ENCODE measurements at places on chromosomes 4 and X. TPM values are rescaled to one million over a fixed set of nuclear protein-coding genes. Genes with fewer than 3 reads are reported as not detected.

The SH3TC1 gene
- 43.1 TPM for polyA plus RNA-seq

The TMEM156 gene
- polyA plus RNA-seq, result 1.8 TPM

The DDIT4L gene
- polyA plus RNA-seq, result 15.2 TPM

The RPS6KA6 gene
- polyA plus RNA-seq, result 4.7 TPM

The INTU gene
- 2.6 TPM for polyA plus RNA-seq

- H3K4me3 ChIP-seq, result no peak overlapping the region
- H3K4me1 ChIP-seq, result peaks cover 2% of the 10 kb centered on the region
- peaks cover 3% of the 10 kb centered on the region for H3K27me3 ChIP-seq
- H3K36me3 ChIP-seq, result no peaks in the 10 kb centered on the region
- no peak overlapping the region for H3K27ac ChIP-seq
Measured at GRCh38 chrX:10174810-10175209, 18.0 kb downstream of the CLCN4 start.

- H3K36me3 ChIP-seq, result peaks cover 5% of the 10 kb centered on the region
- DNase-seq, result no peak
- H3K4me1 ChIP-seq, result no peaks in the 10 kb centered on the region
- no peak overlapping the region for H3K4me3 ChIP-seq
- H3K27me3 ChIP-seq, result no peaks in the 10 kb centered on the region
- H3K27ac ChIP-seq, result no peak overlapping the region
Measured at GRCh38 chrX:23720117-23720677, 22.9 kb downstream of the ACOT9 start.

- peak; percentile 53 for DNase-seq
- no peak overlapping the region for H3K27ac ChIP-seq
- no peak overlapping the region for H3K4me3 ChIP-seq
- no peaks in the 10 kb centered on the region for H3K36me3 ChIP-seq
Measured at GRCh38 chrX:97294041-97294440, 410.3 kb downstream of the RPA4 start.

DNA sequence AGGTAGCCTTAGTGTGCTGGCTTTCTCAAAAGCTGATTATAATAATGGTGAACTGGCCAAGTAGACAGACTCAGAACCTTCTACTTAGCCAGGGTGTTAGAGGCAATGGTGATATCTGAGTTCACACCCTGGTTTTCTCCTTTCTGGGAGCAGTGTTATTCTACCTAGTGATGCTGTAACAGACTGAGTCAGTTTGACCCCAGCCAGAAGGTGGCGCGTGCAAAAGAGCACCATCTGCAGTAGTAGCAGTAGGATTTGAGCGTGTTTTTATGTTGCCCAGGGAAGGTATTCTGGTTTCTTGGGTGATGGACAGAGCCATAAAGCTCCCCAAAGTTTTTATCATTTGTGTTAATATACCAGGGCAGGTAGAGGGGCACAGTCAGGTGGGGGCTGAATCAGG lies 143.8 kb upstream of the CPXCR1 start:
- no peak overlapping the region for H3K4me3 ChIP-seq
- H3K27ac ChIP-seq, result no peak overlapping the region
- H3K36me3 ChIP-seq, result no peaks in the 10 kb centered on the region
- H3K27me3 ChIP-seq, result no peaks in the 10 kb centered on the region
- no peaks in the 10 kb centered on the region for H3K4me1 ChIP-seq

DNA sequence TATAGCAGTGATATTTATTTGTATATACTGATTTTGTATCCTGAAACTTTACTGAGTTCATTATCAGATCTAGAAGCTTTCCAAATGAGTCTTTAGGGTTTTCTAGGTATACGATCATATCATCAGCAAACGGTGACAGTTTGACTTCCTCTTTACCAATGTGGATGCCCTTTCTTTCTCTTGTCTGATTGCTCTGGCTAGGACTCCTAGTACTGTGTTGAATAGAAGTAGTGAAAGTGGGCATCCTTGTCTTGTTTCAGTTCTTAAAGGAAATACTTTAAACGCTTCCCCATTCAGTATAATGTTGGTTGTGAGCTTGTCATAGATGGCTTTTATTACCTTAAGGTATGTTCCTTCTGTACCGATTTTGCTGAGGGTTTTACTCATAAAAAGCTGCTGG lies 37.5 kb downstream of the CBR4 start:
- no peak for DNase-seq
- H3K4me1 ChIP-seq, result no peaks in the 10 kb centered on the region
- peaks cover 11% of the 10 kb centered on the region for H3K36me3 ChIP-seq
- H3K27me3 ChIP-seq, result no peaks in the 10 kb centered on the region
- H3K4me3 ChIP-seq, result no peak overlapping the region

- no peak overlapping the region for H3K27ac ChIP-seq
- no peaks in the 10 kb centered on the region for H3K27me3 ChIP-seq
- H3K36me3 ChIP-seq, result no peaks in the 10 kb centered on the region
- no peaks in the 10 kb centered on the region for H3K4me1 ChIP-seq
- DNase-seq, result no peak
Measured at GRCh38 chr4:172018358-172018757, 205.2 kb downstream of the GALNTL6 start.

DNA sequence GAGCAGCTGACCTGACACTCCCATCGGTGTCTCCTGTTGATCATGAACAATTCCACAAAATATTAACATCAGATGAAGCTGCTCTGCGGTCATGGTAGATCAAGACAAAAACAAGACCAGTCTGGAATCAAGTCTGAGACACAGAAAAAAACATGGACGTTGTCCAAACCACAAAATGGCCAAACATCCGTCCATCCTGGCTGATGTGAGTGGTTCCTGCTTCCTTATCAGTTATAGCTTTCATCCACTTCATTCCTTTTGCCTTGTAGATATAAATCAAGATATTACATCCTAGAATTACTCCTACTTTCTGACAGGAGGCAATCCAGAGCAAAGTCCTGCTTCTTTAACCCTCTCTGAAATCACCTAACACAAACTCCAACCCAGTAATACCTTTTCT lies 28.8 kb upstream of the PCSK1N start:
- no peaks in the 10 kb centered on the region for H3K4me1 ChIP-seq
- H3K27ac ChIP-seq, result no peak overlapping the region
- no peak overlapping the region for H3K4me3 ChIP-seq
- peak; percentile 8 for DNase-seq

- no peak for DNase-seq
- peaks cover 4% of the 10 kb centered on the region for H3K4me1 ChIP-seq
- H3K27ac ChIP-seq, result no peak overlapping the region
- H3K36me3 ChIP-seq, result no peaks in the 10 kb centered on the region
Measured at GRCh38 chr4:145907812-145908211, 30.8 kb downstream of the ZNF827 start.

DNA sequence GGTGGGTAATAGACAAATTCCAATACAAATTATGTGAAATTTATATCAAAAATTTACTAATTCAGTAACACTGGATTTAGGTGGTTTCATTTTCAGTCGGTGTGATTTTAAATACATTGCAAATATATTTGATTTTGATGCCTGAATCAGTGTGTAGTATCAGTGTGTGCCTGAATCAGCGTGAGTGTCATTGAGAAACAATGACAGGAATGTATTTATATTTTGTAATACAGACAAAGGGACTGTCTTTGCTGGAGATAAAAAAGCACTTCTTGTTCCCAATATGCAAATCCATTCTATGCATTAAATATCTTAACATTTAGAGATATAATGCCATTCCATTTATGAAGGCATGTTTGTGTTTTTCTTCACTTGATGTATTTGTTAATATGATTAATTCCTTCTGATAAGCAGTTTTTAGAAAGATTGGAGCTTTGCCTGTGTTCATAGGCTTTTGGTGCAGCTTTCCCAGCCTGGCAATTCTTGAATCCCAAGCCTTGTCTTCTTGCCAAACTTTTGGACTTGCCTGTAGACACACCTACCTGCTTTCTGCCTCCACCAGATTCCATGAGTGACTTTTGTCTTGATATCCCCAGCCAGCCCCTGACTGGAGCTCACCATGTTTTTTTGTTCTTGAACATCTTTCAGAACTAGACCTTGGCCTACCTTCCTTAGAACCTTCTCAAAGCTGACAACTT lies 243.8 kb downstream of the ADGRL3 start:
- DNase-seq, result no peak
- no peak overlapping the region for H3K4me3 ChIP-seq
- no peaks in the 10 kb centered on the region for H3K27me3 ChIP-seq
- H3K27ac ChIP-seq, result no peak overlapping the region
- H3K4me1 ChIP-seq, result no peaks in the 10 kb centered on the region

DNA sequence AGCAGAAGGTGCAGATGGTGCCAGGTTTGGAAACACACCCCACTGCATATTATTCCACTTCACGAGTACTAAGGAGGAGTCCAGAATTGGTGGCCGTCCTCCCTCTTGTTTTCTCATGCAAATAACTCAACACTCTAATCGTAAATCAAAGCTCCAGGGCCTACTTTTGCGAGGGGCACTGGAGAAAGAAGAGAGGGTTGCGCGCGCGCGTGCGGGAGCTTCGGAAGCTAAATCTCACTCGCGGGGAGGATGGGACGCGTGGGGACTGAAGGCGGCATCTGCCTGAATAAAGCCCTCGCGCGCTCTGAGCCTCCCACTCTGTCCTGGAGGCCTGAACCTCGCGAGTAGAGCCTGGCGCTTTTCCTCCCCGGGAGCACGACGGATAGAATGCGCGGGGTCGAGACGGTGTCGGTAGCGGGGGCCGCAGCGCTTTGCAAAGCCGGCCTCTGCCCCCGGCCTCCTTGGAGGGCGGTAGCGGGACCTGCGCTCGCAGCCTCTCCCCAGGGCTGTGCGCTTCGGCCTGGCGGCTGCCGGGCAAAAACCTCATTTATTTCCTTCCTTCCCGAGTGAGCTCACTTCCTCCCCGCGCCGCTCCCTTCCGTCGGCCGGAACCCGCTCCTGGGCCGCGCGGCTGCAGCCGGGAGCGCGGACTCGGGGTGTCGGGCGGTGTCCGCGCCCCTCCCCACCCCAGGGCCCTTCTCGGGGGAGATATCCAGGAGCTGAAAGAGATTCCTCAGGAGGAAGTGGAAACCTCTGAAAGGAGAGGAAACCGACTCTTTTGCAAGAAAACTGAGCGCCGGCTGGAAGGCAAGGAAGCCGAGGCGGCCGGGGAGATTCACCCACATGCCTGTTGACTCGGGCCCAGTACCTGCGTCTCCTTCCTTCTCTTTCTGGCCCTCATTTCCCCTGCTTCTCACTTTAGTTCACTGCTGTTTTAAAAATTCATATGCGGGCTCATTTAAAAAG lies 20.7 kb downstream of the HAND2 start:
- no peaks in the 10 kb centered on the region for H3K4me1 ChIP-seq
- peak overlapping the region; percentile 43 for H3K4me3 ChIP-seq
- DNase-seq, result peak; percentile 82
- H3K27ac ChIP-seq, result no peak overlapping the region

- H3K4me1 ChIP-seq, result no peaks in the 10 kb centered on the region
- H3K27ac ChIP-seq, result no peak overlapping the region
- H3K27me3 ChIP-seq, result no peaks in the 10 kb centered on the region
- no peaks in the 10 kb centered on the region for H3K36me3 ChIP-seq
- no peak for DNase-seq
Measured at GRCh38 chr4:168384437-168385141, 66.0 kb upstream of the DDX60 start.

DNA sequence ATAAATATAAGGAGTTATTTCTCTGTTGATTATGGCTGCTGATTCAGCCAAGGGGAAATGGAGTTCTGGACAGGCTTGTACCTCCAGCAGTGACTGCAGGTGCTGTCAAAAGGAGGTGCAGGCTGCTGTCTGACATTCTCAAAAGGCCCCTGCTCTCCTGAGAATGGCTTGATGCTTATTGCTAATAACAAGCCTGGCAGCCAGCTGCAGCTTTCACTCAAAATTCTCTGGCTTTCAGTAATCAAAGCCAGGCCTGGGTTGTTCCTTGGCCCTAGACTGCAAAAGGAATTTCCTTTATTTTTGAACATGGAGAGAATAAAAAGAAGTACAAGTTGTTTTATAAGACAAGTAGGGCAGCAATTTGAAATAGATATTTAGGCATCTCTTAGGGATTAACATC lies 575.9 kb downstream of the MID1IP1 start:
- H3K36me3 ChIP-seq, result no peaks in the 10 kb centered on the region
- no peak overlapping the region for H3K4me3 ChIP-seq
- peaks cover 7% of the 10 kb centered on the region for H3K27me3 ChIP-seq
- no peak for DNase-seq
- H3K27ac ChIP-seq, result no peak overlapping the region
- H3K4me1 ChIP-seq, result no peaks in the 10 kb centered on the region

DNA sequence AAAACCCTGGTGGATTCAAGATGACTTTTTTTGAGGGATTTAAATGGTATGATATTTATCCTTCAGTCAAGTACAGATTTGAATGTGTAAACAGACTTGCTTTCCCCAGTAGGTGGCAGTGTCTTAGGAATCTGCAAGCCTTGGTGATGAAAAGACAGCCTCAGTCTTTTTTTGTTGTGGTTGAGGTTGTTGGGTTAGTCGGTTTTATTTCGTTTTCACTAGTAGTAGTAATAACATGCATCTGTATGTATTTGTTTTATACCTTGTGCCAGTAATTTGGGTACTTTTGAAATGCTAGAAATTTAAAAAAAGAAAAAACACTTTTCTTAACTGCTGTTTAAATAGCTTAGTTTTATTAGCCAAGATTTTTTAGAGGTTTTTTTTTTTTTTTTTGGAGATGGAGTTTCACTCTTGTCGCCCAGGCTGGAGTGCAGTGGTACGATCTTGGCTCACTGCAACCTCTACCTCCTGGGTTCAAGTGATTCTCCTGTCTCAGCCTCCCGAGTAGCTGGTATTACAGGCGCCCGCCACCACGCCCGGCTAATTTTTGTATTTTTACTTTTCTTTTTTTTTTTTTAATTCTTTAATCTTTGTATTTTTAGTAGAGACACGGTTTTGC lies 39.2 kb downstream of the COPS4 start:
- no peak overlapping the region for H3K4me3 ChIP-seq
- no peak for DNase-seq
- H3K27ac ChIP-seq, result no peak overlapping the region
- no peaks in the 10 kb centered on the region for H3K4me1 ChIP-seq

DNA sequence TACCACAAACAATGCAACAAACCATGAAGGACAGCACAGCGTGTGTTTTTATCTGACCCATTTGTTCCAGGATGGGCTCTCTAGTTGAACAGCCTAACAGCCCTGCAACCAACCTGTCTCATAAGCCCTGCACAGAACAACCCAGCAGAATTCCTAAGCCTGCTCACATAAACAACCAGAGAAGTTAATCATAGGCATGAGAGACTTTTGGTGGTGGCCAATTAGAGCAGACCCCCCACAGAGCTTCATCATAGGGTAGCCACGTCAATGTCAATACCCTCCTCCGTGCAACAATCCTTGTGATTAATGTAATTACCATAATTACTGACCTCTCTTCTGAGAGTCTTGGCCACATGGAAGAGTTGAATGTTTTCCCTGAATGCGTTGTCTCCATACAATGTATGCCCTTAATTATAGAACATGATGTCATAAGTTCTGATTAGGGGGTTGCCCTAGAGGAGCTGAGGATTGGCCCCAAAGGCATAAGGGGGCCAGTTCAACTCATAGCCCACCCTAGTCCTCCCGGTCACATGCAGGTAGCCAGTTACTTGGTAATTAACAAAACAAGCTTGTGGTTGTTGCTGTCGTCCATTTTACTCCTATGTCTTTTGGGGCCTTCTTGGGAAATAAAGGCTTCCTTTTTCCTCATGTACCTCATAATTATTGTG lies 92.7 kb downstream of the SYNPO2 start:
- no peak overlapping the region for H3K4me3 ChIP-seq
- no peaks in the 10 kb centered on the region for H3K27me3 ChIP-seq
- H3K36me3 ChIP-seq, result no peaks in the 10 kb centered on the region
- no peaks in the 10 kb centered on the region for H3K4me1 ChIP-seq

Measured in kidney (tissue), 22 donors.